Hematopoietic multipotent progenitor cell treated with erythropoietin and hydrocortisone succinate and interleukin-3 and kit ligand, for 4 days (in vitro differentiated cells): ENCODE measurements at places on chromosomes 11 and 22.

GRCh38 chr11:58796333-58796732 lies 48.2 kb downstream of the GLYATL2 start:
- DNase-seq, result no peak

DNA sequence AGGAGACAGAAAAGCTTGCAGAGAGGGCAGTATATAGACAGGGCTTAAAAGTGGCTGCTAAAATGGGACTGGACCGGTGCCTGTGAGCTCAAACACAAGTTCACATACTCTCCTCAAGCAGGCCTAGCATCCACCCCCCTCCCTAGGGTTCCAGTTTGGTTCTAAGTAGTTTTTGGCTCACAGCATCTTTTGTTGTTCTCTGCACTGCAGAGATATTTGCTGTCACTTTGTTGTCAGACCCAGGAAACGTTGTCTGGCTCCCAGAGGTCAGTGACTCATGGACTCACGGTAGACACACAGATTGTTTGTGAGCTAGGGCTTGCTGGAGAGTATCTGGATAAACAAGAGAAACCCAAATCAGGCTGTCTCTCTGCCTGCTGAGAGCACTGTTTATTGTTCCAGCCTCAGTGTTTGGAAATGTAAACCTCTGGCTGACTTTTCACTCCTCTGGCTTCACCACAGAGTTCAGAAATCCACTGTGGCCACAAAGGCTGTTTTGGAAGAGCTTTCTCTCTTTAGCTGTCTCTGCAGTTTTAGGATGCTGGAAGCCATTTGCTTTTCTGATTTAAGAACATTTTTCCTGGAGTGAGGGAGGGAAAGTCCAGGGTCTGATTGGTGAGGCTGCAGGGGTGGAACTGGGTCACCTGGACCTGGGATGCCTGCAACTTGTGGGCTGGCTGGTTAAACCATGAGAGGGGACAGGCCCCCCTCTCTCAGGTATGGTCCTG lies 303.7 kb upstream of the PLET1 start:
- DNase-seq, result no peak

GRCh38 chr22:48975886-48976285 lies 851.8 kb downstream of the BRD1 start:
- no peak for DNase-seq

DNA sequence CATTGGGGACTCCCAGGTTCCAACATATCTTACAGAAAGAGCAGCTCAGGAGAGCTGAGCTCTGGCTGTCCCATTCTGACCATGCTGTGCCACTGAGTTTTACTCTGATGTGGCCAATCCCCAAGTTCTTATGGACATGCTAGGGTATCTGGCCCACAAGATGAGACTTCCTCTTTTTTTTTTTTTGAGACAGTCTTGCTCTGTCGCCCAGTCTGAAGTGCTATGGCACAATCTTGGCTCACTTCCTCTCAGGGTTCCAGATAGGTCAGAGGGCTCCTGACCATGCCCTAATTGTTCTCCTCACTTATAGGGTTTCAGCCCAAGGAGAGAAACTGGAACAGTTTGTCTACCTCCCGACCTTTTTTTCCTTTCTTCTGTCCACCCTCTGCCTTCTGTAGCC lies 152.3 kb upstream of the CCDC90B start:
- DNase-seq, result peak; percentile 26

DNA sequence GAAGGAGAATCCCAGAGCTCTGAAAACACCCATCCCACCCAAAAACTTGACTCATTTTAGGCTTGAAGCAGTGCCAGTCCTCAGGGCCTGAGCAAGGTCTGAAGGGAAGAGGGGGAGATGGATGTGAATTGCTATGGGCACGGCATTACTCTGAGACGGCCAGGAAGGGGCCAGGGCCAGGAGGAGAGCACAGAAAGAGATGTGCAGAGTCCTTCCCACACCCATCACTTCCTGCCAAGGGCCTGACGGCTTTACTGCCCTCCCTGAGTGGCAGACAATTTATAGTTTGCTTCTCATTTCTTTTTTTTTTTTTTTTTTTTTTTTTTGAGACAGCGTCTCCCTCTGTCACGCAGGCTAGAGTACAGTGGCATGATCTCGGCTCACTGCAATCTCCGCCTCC lies 22.5 kb downstream of the TAB1 start:
- DNase-seq, result no peak

GRCh38 chr11:102451041-102451680 lies 1.4 kb downstream of the TMEM123 start:
- peak; percentile 71 for DNase-seq

- no peak for DNase-seq
Measured at GRCh38 chr11:13052130-13052571, 43.0 kb downstream of the RASSF10 start.

GRCh38 chr11:12941671-12942070 lies 67.4 kb upstream of the RASSF10 start:
- no peak for DNase-seq

GRCh38 chr22:47192651-47193437 lies 430.4 kb downstream of the TBC1D22A start:
- DNase-seq, result peak; percentile 44

- DNase-seq, result no peak
Measured at GRCh38 chr22:25357606-25358420, 138.4 kb downstream of the CRYBB2 start.

DNA sequence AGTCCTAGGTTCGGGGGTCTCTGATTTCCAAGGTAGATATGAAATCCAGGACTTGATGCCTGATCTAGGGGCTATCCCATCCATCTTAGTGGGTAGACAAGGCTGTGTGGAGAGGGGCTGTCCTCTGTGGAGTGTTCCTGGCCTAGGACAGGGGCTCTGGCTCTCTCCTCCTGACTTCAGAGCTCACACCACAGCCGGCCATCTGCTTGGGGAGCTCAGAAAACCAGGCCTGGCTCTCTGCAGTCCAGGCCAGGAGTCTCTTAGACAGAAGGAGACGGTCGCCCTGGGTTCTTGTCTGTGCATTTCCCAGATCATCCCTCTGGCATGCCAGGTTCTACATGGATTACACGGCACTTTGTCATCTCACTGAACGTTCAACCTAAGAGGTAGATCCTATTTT lies 17.9 kb downstream of the TUB start:
- DNase-seq, result no peak

DNA sequence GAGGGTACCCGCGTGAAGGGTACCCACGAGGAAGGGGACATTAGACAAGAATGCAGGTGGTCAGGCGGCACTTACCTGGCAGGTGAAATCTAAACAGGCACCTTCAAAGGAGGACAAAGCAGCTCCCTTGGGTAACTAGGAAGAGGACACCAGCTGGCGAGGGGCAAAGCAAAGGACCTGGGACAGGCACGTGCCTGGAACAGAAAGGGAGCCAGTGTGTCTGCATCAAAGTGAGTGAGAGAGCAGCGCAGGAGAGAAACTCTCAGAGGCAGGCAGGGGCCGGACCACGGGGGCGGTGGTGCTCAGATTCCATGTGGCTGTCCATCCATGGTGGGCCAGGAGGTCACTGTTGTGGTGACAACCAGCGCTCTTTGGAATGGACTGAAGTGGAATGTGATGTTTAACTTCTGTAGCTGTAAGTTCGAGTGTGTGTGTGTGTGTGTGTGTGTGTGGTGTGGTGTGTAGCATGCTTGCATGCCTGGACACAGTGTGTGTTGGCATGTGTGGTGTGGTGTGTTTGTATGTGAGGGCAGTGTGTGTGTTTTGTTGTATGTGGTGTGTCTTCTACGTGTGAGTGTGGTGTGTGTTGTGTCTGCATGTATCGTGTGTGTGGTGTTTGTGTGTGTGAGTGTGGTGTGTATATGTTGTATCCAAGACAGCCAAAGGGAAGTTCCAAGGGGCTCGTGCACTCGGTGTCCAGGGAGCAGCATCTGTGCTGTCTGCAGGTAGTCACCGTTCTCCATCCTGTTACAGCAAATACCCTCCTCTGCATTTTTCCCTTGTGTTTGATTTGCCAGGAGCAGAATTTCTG lies 86.4 kb downstream of the CDKN1C start:
- no peak for DNase-seq

GRCh38 chr11:123103326-123103980 lies 41.5 kb upstream of the HSPA8 start:
- DNase-seq, result peak; percentile 78

DNA sequence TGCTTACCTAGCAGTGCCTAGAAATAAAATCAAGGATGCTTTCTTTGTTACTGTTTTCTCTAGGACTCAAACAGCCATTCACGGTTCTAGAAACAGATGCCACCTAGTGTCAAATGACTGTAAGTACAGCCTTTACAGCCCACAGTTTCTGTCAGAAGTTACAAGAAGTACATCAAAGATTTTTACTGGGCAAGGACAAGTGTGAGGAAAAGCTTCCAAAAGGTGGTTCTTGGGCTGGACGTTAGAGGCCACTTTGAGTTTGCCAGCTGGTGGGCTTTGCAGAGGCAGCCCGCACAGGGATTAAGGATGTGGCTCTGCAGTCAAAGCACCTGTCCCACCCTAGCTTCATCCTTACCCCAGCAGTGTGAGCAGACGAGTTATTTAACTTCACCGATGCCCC lies 6.9 kb downstream of the KMT5B start:
- DNase-seq, result peak; percentile 84

- DNase-seq, result peak; percentile 26
Measured at GRCh38 chr22:43853328-43853931, 8.9 kb downstream of the SULT4A1 start.

GRCh38 chr11:110759972-110760381 lies 47.7 kb upstream of the ARHGAP20 start:
- DNase-seq, result peak; percentile 56

- no peak for DNase-seq
Measured at GRCh38 chr11:107157146-107157808, 139.0 kb upstream of the GUCY1A2 start.

- DNase-seq, result no peak
Measured at GRCh38 chr11:1482581-1483444, 3.8 kb downstream of the MOB2 start.
